ENCODE measurements at places on chromosomes 16 and 17.

GRCh38 chr17:2174468-2175293 lies 119.8 kb downstream of the HIC1 start:
- DNase-seq: no peak

DNA sequence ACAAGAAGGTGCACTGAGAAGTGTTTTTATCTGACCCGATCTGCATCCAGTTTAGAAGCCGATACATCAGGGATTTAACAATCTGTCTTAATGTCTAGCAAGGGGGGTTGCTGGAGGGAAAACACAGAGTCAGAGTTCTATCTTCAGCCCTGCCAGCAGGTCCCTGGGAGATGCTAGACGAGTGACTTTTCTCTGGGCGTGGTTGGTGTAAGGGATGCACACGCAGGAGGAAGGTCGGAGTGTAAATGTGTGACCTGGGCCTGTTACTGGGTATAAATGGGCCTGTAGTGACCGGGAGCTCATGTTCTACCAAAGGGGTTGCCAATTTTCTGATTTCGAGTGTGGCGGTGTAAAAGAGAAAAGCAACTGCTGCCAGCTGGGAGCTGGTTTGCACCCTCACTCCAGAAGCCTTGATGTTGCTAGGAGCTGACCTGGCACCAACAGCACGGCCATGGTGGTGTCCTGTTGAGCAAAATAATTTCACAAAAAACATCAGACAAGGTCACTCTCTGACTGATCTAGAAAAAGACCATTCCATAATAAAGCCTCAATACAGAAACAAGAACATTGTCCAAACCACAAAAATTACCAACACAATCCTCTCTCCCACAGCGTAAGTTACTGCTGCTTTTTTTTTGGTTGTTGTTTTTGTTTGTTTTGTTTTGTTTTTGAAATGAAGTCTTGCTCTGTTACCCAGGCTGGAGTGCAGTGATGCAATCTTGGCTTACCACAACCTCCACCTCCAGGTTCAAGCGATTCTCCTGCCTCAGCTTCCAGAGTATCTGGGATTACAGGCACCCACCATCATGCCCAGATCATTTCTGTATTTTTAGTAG lies 1.3 kb upstream of the KCTD13 start:
- DNase-seq: no peak

- no peak for DNase-seq
These were observed 932 bp upstream of the NFE2L1 start for GRCh38 chr17:48047113-48047740.

- no peak for DNase-seq
These were observed 8.2 kb downstream of the SLC26A11 start for GRCh38 chr17:80228477-80228876.

- DNase-seq: no peak
These were observed 4.2 kb downstream of the ADCY9 start for GRCh38 chr16:4111748-4112696.
